Stimulated activated CD8-positive, alpha-beta memory T cell treated with anti-CD3 and anti-CD28 coated beads, Interleukin-15, amount 100 ng/mL, for 24 hours (primary cell): ENCODE measurements at places on chromosomes 2 and 18.

DNA sequence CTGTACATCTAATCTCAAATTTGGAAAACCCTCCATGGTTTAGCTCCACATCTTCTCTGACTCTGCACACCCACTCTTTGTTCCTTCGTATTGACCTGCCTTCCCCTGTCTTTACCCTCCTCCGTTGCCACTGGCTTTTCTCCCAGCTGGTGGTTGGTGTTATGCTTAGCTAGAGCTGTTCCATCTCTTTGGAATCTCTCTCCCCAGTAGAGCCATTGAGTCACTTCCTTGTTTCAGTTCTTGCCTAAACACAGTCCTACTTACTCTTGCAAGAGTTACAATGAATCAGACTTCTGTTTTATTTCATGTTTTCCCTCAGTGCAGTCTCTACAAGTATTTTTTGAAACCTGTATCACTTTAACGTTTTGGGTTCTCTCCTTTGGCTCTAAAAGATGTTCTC lies 263.9 kb downstream of the LTBP1 start:
- no peak for DNase-seq

GRCh38 chr2:27954221-27954673 lies 63.7 kb downstream of the BABAM2 start:
- DNase-seq, result no peak

GRCh38 chr2:39099310-39099869 lies 21.5 kb downstream of the SOS1 start:
- DNase-seq, result no peak

DNA sequence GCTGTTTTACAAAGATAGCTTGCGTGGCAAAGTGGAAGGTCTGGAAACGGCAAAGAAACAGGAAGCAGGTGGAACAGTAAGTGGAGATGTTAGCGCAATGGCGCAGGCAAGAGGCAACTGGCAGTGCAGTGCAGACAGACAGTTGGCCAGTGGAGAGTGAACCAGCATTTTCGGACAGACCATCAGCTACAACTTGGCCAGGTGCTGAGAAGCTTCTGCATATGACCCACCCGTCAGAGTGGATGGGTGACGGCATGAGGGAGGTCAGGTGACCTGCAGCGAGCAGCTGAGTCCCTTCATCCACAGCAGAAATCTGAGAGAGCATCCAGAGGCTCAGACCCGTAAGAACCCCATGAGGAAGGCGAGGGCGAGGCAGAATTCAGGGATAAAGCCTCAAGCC lies 33.8 kb downstream of the NPC1 start:
- DNase-seq, result no peak

DNA sequence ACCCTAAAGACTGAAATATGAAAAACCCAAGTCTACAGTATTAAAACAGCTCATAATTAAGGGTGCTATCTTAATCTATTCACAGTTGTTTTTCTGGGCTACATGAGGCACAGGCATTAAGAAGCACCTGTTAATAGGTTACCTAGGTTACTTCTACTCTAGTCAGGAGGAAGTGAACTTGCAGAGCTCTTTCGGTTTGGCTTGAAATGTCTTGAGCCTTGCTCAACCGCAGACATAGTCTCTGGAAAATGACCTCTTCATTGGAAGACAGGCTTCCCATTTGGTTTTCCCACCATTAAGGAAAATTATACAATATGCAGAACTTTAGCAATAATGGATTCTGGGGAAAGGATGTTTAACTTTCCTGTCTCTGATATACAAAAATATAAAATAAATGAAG lies 142.3 kb upstream of the KCNJ3 start:
- no peak for DNase-seq

DNA sequence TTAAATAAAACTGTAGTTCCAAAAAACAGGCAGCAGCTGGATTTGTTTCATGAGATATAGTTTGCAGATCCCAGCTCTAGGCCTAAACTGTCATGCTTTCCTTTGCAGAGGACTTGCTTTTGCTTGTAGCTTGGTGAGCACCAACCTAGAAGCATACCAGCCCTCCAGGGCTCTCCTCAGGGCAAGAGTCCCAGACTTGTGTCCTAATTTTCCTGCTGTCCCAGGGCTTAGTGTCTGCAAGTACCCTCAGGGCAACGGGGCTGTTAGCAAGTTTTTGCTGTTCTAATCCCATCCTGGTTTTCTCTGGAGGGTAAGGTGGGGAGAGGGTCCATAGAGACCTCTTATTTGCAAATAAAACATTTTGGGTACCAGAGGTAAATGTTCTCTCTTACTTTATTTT lies 59.5 kb downstream of the TMEM17 start:
- no peak for DNase-seq

- no peak for DNase-seq
Observed at GRCh38 chr2:51258301-51258700, 226.4 kb upstream of the NRXN1 start.

DNA sequence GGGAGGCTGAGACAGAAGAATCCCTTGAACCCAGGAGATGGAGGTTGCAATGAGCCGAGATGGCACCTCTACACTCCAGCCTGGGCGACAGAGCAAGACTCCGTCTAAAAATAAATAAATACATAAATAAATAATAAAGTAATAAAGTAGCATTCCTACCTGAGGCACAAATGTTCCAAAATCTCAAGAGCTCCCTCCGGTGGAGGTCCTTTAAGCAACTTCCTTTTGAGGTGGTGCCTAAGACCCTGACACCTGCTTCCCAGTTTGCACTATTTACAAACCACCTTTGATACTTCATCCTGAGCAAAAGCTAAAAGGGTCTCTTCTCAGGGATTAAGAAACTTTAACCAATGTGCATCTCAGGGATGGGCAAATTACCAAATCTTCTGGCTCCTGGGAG lies 505.1 kb downstream of the CNTNAP5 start:
- no peak for DNase-seq
